ELF-1 (cell line): ENCODE measurements at places on chromosomes 1 and 21.
A peak's percentile ranks its signal among the peaks of the same experiment; 100 is the strongest.

DNA sequence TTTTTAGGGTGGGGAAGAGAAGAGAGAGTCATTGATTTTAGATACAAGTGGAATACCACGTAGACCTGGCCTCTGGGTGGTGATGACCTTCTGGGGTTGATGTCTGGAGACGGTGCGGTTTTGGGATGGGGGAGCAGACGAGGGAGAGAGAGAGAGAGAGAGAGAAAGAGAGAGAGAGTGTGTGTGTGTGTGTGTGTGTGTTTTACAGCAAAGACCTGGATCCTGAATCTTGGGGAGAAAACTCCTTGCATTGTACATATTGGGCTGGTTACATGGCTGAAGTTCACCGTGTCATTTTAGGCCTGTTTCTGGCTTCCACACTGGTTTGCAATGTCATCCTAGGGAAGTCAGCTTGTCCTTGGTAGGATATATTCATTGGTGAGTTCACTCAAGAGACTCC is 89.0 kb downstream of the GALNT2 start:
- no peak for DNase-seq

- no peak for DNase-seq
Observed at GRCh38 chr21:17730782-17731181, 88.4 kb downstream of the C21orf91 start.

DNA sequence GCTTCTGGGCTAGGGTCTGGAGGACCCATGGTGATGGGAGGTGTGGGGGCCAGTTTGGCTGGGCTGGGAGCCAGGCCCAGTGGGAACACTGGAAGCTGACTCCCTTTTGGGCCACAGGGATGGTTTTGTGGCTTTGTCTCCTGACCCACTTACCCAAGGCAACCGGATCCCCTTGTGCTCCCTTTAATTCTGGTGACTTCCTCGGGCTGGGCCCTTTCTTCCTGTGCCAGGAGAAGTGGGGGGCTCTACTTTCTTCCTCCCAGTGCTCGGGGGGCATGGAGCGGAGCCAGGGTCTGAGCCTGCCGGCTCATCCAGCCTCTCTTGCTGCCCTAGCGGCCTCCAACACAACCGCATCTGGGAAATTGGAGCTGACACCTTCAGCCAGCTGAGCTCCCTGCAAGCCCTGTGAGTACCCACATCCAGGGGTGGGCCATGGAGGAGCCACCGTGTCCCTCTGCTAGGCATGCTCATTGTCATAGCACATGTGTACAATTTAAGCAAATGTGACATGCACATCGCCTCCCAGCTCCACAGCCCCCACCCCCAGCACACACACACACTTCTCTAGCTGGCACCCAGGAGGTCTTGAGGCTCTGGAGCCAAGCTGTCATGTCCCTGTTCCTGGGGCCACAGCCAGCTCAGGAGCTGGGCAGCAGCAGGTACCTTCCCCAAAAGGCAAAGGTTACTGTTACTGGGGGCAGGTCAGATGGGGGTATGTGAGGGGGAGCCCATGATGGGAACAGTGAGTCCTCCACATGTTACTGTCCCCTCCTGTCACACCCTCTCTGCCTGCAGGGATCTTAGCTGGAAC is 35.0 kb downstream of the UBE2T start:
- no peak for DNase-seq

DNA sequence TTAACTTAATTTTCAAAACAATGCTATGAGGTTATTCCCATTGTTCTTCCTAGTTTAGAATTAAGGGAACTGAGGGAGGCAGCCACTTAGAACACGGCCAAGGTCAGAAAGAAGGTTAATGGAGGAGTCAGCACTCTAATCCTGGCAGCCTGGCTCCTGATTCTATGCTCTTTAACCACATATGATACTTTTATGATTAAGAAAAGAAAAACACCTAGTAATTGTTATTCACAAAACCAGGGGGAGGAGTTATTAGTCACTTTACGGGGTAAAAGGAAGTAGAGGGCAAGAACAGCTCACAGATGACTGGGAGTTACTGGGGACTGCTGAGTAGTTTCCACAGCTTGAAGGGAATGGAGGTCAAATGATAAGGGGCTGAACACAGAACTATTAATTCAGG is 38.6 kb downstream of the GADD45A start:
- no peak for DNase-seq

GRCh38 chr21:44792702-44793591 is 8.7 kb downstream of the UBE2G2 start:
- peak; percentile 77 for DNase-seq

DNA sequence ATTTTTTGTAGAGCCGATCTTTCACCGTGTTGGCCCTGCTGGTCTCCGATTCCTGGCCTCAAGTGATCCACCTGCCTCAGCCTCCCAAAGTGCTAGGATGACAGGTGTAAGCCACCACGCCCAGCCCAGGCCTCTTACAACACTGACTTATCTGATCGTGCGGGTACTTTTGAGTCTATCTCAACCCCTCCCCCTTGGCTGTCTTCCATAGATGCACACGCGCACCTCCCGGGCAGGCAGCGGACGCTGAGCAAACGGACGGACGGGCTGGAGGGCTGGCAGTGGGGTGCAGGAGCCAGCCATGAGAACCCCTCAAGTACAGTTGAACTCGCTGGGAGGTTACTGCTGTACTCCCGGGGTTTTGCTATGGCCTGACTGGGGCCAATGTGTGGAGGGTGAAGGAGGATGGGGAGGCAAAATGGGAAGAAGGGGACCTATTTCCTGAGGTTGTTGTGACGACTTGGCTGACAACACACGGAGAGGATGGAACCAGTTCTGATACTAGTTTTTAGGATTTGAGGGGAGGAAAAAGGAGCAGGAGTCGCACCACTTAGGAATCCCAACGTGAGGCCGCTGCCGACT is 959 bp downstream of the CD58 start:
- no peak for DNase-seq

GRCh38 chr1:222654849-222655248 is 37.0 kb downstream of the MIA3 start:
- no peak for DNase-seq

- no peak for DNase-seq
Observed at GRCh38 chr21:33522297-33522952, 19.5 kb downstream of the GART start.
